Endothelial cell of coronary artery (primary cell): ENCODE measurements at places on chromosomes 12 and 14. TPM values are rescaled to one million over a fixed set of nuclear protein-coding genes. Genes with fewer than 3 reads are reported as not detected.

The E2F7 gene
- total RNA-seq: 7.8 and 9.8 TPM in 2 replicates

The FOXN4 gene
- not detected in 2 replicates for total RNA-seq

The NR1H4 gene
- not detected in 2 replicates for total RNA-seq

The GNG2 gene
- 1.2 and 4.3 TPM in 2 replicates for total RNA-seq

The FANCM gene
- total RNA-seq: 8.9 and 11.3 TPM in 2 replicates

The B3GNT4 gene
- total RNA-seq: under 0.01 TPM in 2 replicates

The RFX4 gene
- total RNA-seq: not detected in 2 replicates

The PLBD2 gene
- total RNA-seq: 12.4 and 24.6 TPM in 2 replicates

The COCH gene
- 0.09 and 0.56 TPM in 2 replicates for total RNA-seq
